ENCODE measurements at places on chromosomes 3 and 15.
A peak's percentile ranks its signal among the peaks of the same experiment; 100 is the strongest.

DNA sequence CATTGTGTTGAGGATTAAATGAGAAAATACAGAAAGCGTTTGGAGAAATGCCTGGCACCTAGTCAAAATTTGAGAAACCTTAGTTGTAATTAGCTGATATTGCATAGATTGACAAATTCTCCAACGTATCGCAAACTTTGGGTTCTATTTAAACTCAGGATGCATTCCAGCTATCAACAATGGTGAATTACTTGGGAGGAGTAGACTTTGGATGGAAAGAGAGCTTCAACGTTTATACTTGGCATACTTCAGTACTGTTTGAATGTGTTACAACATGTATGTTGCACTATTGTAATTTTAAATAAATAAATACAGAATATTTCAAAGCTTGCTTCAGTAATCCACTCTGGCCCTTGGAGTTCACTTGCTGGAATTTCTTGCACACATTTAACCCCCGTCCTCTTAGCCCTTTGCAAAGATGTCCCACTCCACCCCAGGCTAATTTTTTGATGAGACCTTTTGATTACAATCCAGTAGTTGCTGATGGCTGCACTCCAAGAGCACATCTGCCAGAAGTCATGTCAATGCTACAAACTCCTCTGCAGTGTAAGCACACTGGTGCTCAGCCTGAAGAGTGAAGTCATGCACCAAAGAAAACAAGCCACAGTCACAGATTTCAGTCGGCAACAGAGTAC lies 4.7 kb upstream of the DIS3L start:
- no peak for DNase-seq

DNA sequence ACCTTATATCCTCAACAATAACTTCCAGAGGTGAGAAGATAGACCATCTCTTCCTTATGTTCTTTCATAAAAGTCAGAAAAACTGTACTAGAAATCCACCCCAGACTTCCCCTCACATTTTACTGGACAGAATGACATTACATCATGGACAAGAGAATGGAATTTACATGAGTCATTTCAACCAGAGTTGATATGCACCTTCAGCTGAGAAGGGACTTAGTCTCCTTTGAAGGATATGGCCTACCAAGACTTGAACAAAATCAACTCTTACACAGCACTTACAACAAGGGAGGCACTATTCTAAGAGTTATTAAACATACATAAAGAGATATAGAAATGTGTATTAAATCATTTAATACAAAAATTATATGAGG lies 380.0 kb upstream of the DPH6 start:
- DNase-seq: no peak

DNA sequence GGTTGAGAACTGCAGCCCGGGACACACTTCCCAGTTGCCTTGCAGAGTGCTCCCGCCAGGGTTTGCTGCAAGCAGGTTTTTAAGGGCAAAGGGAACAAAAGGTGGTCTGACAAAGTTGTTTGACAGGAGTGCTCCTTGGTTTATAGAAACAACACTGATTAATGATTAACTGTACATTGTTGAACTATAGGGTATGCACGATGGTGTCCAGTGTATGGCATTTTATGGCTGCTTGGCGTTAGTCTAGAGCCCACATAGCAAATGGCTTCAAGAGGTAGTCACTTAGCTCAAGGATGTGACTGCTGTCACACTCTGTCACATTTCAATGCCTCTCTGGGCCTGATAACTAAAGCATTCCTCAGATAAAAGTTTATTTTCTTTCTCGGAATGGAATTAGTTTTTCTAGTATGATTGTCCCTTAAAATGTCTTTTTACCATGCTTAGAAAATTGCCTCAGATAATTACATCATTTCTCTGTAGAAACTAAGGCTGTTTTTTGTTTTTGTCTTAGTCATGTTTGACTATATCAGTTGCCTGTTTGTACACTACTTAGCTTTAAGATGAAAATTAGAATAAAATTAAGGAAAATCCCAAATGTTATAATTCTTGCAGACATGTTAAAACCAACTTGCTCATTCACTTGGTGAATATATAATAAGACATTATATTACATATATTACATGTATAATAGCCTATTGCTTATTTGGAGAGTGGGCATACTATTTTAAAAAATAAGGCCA lies 61.3 kb upstream of the GATM start:
- no peak for DNase-seq

- DNase-seq: no peak
Measured at GRCh38 chr3:153591561-153592245, 429.7 kb downstream of the RAP2B start.

DNA sequence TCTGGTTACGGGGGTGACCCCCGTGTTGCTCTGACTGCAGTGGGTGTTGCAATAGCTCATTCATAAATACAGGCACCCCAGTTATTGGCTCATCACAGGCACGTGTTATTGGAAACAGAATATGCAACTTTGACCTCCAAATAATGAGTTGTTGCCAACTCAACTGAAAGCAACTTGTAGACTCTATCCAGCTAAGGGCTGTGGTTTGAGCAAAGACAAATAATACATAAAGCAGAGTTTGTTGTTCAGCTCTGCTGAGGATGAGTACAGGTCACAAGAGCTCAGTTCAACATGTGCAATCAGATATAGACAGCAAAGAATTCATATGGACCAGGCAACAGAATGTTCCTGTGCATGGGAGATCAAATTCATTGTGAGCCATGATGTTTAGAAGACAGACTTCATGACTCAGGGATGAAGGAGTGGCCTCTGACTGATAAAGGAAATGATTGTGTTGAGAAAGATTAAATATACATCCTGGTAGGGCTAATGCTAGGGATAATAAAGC lies 87.6 kb upstream of the LRIG1 start:
- no peak for DNase-seq

DNA sequence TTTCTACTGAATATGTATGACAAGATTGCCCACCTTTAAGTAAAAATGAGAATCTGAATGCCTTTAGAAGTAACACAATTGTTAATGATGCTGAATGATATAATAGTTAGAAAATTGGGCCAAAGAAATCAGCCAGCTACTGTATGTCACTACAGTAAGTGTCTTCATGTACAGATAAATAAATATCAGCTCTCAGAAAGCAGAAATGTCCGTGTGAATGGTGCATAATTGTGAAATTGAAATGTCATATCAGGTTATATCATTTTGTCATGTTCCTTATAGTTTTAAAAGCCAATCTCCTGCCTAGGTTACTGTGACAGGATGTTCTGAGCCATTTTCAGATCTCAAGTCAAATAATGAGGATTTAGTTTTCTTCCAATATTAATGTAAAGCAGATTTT lies 90.6 kb upstream of the SNTN start:
- no peak for DNase-seq

DNA sequence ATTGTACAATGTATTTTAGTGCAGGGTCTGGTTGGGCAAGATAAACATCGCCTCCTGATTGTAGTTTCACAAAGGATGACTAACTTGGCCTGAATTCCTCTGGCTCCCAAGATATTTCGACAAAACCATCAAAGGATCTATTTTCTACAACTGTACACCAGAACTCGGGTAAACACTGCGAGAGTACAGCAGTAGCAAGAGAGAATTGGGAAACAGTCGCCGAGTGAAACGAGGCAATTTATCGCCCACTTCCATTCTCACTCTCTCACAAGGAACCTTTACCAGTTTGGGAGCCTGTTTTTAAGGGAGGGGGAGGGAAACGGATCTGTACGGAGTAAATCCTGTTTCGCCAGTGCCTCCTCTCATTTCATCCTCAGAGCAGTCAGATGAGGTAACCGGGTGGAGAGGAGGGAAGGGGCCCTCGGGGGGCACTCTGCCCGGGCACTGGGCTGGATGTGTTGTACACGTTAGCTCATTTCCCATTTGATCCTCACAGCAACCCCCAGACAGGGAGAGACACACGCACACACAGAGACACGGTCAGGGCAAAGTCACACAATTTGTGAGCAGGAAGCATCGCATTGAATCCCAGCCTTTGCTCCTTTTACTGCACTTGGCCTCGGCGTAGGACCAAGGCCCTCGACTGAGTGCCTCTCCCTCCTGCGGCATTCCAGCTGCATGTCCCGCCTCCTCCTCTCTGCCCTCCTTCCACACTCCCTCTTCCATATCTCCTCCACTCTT lies 120.1 kb downstream of the LIPC start:
- DNase-seq: no peak

DNA sequence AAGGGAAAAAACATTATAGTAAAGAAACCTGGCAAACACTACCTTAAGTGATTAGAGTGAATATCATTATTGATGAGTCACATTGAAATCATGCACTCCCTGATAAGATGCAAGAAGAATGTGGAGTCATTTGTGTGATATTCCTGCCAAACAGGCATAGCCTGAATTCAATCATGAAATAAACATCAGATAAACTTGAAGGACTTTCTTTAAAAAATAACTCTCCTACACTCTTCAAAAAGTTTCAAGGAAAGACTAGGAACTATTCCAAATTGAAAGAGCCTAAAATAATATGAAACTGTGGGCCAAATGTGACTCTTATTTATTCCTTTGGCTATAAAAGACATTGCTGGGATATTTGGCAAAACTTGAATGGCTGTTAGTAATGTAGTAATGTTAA lies 625.7 kb upstream of the LMCD1 start:
- DNase-seq: no peak

GRCh38 chr3:173045770-173046382 lies 95.2 kb downstream of the SPATA16 start:
- no peak for DNase-seq

- no peak for DNase-seq
Measured at GRCh38 chr3:170321321-170322034, 36.0 kb upstream of the SKIL start.

DNA sequence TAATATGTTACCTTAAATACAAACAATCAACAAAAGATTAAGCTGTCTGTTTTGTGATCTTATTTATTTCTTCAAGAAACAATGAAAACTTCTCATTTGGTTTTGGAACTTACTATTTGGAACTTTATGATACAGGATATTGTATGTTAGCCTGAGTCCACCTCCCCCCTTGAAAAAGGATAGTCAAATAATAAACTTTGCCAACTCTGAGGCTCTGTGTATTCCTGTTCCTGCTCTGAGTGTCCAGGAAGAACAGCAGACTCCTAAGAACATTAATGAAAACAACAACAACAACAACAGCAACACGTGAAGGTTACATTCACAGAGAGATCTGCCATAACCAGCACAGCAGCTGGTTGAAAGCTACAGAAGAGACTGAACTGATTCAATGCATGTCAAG lies 108.1 kb upstream of the AADACL2 start:
- no peak for DNase-seq

DNA sequence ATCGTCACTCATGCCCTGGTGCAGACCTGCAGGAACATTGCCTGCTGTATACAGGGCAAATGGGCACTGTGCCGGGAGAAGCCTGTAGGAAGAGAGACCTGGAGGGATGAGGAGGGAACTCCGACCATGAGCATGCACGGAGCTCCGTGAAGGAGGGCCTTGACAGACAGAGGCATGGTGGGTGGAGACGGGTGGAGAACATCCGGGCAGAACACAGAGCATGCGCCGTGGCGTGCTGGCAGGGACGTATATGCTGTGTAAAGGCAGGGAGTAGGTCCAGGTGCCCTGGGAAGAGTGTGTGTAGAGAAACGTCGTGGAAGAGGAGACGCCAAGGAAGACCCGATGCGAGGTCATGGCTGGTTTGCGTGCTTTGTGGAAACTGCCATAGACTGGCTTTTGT lies 133.0 kb upstream of the FAN1 start:
- no peak for DNase-seq

DNA sequence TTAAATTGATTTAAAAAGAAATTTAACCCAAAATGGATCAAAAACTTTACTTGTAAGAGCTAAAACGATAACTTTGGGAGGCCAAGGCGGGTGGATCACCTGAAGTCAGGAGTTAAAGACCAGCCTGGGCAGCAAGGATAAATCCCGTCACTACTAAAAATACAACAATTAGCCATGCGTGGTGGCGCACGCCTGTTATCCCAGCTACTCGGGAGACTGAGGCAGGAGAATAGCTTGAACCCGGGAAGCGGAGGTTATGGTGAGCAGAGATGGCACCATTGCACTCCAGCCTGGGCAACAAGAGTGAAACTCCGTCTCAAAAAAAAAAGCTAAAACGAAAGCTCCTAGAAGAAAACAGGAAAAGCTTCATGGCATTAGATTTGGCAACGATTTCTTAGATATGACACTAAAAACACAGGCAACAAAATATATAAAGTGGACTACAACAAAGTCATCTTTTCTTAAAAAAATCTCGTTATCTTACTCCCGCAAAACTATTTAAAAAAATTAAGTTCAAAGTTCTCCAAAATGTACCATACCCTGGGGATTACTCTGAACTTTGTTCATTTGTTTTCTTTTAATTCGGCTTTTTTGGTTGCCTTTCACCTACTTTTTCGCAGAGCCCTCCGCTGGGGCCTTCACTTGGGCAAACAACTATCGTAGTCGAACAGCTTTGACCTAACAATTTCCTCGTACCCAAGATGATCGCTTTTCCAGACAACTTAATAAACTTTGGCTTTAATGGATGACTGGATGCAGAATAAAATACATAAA lies 2.9 kb downstream of the HDDC3 start:
- DNase-seq: no peak

DNA sequence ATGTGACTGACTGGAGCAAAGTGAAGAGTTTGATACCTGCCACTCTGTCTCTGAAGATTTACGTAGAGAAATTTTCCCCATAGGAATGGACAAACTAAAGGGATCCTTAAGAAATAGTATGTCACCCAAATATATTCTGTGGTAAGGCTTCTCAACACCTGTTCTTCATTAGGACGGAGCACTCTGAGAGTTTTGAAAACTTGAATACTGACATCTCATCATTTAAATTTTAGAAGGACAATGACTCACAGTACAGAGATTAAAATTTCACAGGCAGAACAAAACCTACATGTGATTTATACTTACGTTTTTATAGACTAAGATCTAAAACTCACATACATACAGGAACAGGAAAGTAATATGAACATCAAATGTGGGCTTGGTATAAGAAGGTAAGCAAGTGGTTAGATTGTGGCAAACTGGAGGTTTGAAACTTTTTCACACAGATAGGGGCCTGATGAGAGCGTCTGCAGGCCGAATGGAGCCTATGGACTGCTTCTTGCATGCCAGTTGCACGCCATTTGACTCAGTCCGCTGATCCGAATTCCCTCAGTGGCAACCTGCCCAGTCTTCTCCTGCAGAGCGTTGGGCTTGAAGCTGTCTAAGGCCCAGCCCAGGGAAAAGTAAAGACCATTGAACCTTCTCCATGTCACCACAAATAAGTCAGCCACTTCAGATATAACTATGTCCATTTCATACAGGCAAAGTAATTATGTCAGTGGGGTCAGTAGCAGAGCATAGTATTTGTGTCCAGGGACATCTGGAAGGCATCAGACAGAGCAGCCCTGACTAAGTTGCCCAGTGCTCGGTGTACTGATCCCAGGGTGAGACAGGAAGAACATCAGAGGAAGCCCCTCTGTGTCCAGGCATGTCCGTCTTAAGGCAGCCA lies 45.7 kb downstream of the ZBTB38 start:
- DNase-seq: peak; percentile 35

DNA sequence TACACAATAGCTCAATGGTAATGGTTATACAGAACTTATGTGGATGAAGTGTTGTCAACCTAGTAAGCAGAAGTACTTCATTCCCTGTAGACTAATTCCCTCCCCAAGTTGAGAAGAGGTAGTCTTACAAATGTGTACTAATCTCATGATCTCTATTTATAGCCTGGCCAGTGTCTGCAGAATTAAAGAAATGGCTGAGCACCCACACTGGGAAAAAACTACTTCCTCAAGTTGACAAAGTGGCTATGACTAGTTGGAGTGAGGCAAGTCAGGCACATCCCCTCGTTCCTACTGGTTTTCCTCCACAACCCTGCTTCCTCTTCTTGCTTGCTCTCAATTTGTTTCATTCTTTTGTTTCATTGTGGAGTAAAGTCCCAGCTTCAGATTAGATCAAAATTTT lies 566.7 kb upstream of the ZNF717 start:
- DNase-seq: no peak

- DNase-seq: no peak
Measured at GRCh38 chr15:90557186-90558084, 27.7 kb downstream of the CRTC3 start.

GRCh38 chr3:37329465-37329864 lies 155.1 kb upstream of the LRRFIP2 start:
- no peak for DNase-seq
